Stromal cell of bone marrow (primary cell): ENCODE measurements at places on chromosomes 6 and 20.
A peak's percentile ranks its signal among the peaks of the same experiment; 100 is the strongest.

- no peak for DNase-seq
Observed at GRCh38 chr6:5904532-5904931, 102.2 kb downstream of the NRN1 start.

DNA sequence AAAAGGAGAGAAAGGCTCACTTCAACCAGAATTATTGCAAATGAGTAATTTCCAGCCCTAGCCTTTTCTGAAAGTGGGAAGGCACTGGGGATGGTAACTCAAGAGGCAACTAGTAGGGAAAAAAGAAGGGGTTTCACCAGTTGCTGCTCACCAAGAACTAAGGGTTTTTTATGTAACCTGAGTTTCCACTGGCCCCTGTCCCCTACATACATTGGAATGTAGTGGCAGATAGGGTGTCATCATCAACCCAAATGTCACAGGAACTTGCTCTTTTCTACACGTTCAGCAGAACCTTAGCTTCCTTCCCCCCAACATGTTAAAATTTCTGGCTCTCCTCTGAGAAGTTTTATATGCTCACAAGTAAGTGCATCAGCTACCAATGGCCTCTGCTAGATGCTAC lies 38.2 kb upstream of the PKHD1 start:
- DNase-seq, result no peak

- DNase-seq, result no peak
Observed at GRCh38 chr6:167655174-167655821, 171.4 kb upstream of the AFDN start.

DNA sequence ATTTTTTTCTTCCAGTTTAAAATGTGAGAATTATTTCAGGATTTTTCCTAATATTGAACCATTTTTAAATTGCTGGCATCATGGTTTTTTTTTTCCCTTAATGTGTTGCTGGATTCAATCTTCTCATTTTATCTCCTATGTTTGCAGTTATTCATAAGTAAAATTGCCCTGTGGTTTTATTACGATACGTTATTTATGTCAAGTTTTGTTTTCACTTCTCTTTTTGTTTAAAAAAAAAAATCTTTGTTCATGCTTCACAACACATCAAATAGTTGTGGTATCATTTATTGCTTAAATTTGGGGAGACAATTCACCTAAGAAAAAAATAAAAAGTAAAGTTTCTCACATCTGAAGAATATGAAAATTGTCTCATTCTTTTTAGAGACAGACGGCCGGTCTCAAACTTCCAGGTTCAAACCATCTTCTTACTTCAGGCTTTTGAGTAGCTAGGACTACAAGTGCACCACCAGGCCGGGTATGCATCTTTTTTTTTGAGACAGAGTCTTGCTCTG lies 239.3 kb upstream of the ID4 start:
- no peak for DNase-seq

DNA sequence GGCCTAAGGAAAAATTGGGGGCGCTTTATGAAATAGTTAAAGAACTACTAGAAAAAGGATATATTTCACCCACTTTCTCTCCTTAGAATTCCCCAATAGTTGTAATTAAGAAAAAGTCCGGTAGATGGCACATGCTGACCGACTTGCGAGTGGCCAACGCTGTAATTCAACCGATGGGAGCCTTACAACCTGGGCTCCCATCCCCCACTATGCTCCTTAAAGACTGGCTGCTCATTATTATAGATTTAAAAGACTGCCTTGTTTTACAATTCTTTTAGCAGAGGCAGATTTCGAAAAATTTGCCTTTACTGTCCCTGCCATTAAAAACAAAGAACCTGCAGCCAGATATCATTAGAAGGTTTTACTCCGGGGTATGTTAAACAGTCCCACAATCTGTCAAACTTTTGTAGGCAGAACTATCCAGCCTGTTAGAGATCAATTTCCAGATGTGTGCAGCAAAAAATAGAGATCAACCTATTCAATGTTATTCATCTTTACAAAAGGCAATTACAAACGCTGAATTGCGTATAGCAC lies 58.5 kb upstream of the PRSS16 start:
- DNase-seq, result peak; percentile 68

- no peak for DNase-seq
Observed at GRCh38 chr20:23926944-23927872, 47.7 kb upstream of the CST5 start.
